GM23338 (cell line): ENCODE measurements at places on chromosomes 2 and 18. TPM values are rescaled to one million over a fixed set of nuclear protein-coding genes. Genes with fewer than 3 reads are reported as not detected.
A peak's percentile ranks its signal among the peaks of the same experiment; 100 is the strongest.

DNA sequence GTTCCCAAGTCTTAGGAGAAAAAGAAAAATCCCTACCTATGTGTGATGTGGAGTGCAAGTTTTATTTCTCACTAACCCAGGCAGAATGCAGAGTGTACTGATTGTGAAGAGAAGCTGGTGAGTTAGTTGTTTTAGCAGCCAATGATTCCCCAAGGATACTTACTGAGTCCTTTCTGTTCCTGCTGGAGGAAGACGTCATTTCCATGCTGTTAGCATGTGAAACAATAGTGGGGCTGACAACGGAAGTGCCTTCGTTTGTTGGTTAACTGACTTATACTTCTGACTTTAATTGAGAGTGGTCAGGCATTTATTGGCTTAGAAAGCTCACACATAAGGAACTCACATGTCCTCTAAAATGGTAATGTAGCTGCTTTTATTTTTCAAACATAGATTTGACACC is 180.6 kb downstream of the MC4R start:
- no peak overlapping the region for H3K27ac ChIP-seq
- DNase-seq: peak; percentile 40
- H3K27me3 ChIP-seq: no peaks in the 10 kb centered on the region
- no peak overlapping the region for H3K4me3 ChIP-seq
- H3K36me3 ChIP-seq: no peaks in the 10 kb centered on the region
- H3K4me1 ChIP-seq: peaks cover 13% of the 10 kb centered on the region

DNA sequence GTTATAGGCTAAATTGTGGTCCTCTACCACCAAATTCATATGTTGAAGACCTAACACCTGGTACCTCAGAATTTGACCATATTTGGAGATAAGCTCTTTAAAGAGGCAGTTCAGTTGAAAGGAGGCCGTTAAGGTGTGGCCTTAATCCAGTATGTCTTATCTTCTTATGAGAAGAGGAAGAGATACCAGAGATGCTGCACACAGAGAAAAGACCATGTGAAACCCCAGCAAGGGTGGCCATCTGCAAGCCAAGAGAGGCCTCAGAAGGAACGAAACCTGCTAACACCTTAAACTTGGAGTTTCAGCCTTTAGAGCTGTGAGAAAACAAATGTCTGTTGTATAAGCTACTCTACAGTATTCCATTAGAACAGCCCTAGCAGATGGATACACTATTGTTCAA is 528.1 kb upstream of the DCC start:
- H3K27me3 ChIP-seq: no peaks in the 10 kb centered on the region
- DNase-seq: no peak
- H3K4me1 ChIP-seq: no peaks in the 10 kb centered on the region
- no peak overlapping the region for H3K27ac ChIP-seq
- H3K4me3 ChIP-seq: no peak overlapping the region
- H3K36me3 ChIP-seq: no peaks in the 10 kb centered on the region; the same call in 1 of the 2 replicates

DNA sequence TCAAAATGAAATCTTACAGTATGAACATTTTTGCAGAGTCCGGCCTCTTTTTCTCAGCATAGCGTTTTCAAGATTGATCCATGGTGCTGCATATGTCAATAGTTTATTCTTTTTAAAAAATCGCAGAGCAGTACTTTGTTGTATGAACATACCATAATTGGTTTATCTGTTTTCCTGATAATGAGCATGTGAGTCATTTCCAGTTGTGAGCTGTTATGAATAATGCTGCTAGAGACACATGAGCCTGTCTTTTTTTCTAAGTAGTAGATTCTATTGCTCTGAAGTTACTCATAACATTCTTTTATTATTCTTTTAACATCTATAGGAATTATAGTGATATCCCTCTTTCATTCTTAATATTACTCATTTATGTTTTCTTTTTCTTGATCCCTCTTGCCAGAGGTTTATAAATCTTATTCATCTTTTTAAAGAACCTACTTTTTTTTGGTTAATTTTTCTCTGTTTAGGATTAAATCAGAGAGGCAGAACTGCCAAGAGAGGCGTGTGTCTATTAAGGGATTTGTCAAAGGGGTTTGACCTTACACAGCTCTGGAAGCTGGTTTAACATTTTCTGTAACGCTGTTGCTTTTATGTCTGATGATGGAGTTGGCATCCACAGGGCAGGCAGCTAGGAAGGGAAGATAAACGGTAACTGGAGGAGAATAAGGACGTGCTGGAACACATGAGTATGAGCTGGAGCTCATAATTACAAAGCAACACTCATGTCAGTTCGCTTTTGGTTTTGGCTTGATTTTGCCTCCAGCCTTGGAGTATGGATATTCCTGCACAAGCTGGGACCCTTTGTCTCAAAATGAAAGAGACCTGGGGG is 47.4 kb downstream of the MGAT5 start:
- peaks cover 9% of the 10 kb centered on the region; the same call in 1 of the 2 replicates for H3K4me1 ChIP-seq
- H3K36me3 ChIP-seq: no peaks in the 10 kb centered on the region
- no peaks in the 10 kb centered on the region for H3K27me3 ChIP-seq
- no peak overlapping the region for H3K4me3 ChIP-seq

- no peak for DNase-seq
- no peak overlapping the region for H3K27ac ChIP-seq
- no peaks in the 10 kb centered on the region for H3K27me3 ChIP-seq
- H3K4me3 ChIP-seq: no peak overlapping the region
Measured at GRCh38 chr18:78725426-78725825, 254.2 kb upstream of the SALL3 start.

GRCh38 chr2:119637371-119637770 is 41.6 kb upstream of the TMEM177 start:
- H3K27ac ChIP-seq: no peak overlapping the region
- no peak overlapping the region for H3K4me3 ChIP-seq
- peaks cover 5% of the 10 kb centered on the region; the same call in 1 of the 2 replicates for H3K36me3 ChIP-seq
- no peak for DNase-seq
- peaks cover 17% of the 10 kb centered on the region for H3K4me1 ChIP-seq
- H3K27me3 ChIP-seq: no peaks in the 10 kb centered on the region

- H3K27me3 ChIP-seq: no peaks in the 10 kb centered on the region
- H3K4me3 ChIP-seq: no peak overlapping the region
- H3K4me1 ChIP-seq: peaks cover 4% of the 10 kb centered on the region; the same call in 1 of the 2 replicates
- DNase-seq: peak; percentile 95
Measured at GRCh38 chr2:68751397-68752339, 17.1 kb downstream of the ARHGAP25 start.

DNA sequence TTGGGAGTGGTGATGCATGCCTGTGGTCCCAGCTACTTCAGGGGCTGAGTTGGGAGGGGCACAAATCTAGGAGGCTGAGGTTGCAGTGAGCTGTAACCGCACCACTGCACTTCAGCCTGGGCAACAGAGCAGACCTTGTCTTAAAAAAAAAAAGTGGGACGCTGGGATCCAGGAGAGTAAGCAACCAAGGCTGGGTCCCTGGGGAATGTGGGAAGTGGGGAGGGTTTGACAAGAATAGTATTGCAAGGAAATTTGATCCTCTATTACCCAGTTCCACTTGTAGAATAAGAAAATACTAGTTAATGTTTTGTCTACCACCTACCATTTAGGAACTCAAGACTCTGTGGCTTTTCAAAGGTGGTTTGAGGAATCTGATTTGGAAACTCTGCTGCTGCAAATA is 21.1 kb upstream of the DYTN start:
- no peak for DNase-seq
- no peak overlapping the region for H3K4me3 ChIP-seq
- no peaks in the 10 kb centered on the region for H3K4me1 ChIP-seq
- H3K27ac ChIP-seq: no peak overlapping the region
- H3K27me3 ChIP-seq: no peaks in the 10 kb centered on the region

DNA sequence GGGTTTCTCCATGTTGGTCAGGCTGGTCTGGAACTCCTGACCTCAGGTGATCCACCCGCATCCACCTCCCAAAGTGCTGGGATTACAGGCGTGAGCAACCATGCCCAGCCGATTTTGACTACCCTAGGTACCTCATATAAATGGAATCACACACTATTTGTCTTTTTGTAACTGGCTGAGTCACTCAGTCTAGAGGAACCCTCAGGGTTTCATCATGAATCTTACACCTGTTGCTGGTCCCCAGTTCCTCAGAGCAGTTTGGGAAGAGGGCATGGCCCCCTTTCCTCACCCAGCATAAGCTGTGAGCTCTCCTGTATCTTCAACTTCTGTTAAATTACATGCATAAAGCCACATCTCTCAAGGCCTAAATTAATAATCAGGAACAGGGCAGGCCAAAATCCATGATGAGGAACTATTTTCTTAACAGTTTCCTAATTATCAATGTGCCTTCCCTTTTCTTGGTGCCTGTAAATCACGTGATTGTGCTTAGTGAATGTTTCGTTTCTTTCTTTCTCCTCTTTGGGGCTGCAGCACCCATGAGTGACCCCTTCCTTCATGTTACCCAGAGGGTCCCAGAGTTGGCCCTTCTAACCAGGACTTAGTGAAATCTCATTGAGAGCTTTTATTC is 20.9 kb downstream of the DYSF start:
- no peaks in the 10 kb centered on the region for H3K4me1 ChIP-seq
- H3K36me3 ChIP-seq: no peaks in the 10 kb centered on the region
- no peak for DNase-seq
- no peak overlapping the region for H3K4me3 ChIP-seq
- H3K27ac ChIP-seq: no peak overlapping the region
- H3K27me3 ChIP-seq: no peaks in the 10 kb centered on the region

DNA sequence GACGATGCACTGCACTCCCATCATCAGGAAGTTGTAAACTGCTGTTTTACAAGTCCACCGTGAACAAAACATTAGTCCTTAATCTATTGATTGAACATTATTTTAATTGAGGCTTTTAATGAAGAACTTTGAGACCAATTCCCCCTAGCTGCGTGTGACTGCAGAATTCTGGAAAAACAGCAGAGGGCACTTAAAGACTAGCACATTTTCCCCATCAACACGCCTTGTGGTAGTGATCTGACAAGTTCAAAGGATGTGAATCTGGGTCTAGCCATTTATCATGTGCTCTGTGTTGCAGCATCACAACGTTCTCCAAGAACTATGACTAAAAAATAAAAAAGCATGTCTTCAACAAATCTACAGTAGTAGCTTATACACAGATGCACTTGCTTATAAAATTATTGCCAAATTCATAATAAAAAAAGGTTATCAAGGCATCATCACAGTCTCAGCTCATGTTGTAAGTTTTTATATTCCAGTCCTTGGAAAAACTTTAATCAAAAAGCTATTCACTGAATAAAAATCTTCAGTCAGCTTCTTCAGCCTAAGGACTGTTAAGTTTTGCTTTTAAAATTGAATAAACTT is 35.8 kb downstream of the SKOR2 start:
- peak; percentile 84 for DNase-seq
- H3K27ac ChIP-seq: no peak overlapping the region
- H3K36me3 ChIP-seq: no peaks in the 10 kb centered on the region
- 0 out of 2 replicates have a peak, but pooled peaks cover 7% of the 10 kb centered on the region for H3K4me1 ChIP-seq
- no peaks in the 10 kb centered on the region for H3K27me3 ChIP-seq

GRCh38 chr2:165469417-165469816 is at the start of gene CSRNP3:
Gene CSRNP3, plus strand, starts transcription at chr2:165469698. Its CDS starts 125,368 bp downstream, at chr2:165595066.
- no peak within 1 kb of the TSS for H3K27ac ChIP-seq
- H3K27me3 ChIP-seq: no peaks in the 10 kb centered on the region

GRCh38 chr2:100976645-100977391 is 25.3 kb upstream of the RPL31 start:
- DNase-seq: no peak

DNA sequence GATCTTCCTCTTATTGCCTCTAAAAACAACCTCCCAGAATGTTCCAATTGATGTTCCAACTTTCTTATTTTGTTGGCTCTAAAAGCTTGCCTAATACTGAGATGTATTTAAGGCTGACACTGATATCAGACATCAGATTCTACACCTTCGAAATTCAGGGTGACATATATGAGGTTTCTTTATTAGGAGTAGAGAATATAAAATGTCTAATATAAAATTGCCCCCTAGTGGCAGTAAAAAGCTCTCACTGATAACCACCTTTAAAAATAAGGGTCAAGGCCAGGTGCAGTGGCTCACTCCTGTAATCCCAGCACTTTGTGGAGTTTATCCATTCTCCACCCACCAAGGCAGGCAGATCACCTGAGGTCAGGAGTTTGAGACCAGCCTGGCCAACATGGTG is 789.7 kb upstream of the SLC39A10 start:
- DNase-seq: peak; percentile 47
- no peaks in the 10 kb centered on the region for H3K36me3 ChIP-seq
- H3K27me3 ChIP-seq: no peaks in the 10 kb centered on the region

GRCh38 chr2:88828397-88829137 is 137.1 kb downstream of the RPIA start:
- H3K4me1 ChIP-seq: no peaks in the 10 kb centered on the region
- H3K4me3 ChIP-seq: no peak overlapping the region
- DNase-seq: no peak

DNA sequence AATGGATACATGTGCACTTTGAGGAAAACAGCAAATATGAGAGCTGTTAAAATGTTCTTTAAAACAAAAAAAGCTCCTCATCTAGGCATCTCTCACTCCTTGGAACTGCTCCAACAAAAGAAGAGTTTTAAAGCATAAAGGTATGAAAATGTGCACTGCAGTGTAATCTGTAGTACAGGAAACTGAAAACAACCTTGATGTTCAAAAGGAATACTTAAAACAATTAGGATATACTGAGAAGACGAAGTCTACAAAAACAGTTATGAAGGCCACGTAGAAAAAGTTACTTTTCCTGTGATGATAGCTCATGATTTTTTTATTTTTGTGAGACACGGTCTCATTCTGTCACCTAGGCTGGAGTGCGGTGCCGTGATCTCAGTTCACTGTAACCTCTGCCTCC is 2.1 kb upstream of the GPR75 start:
- peaks cover 20% of the 10 kb centered on the region; the same call in 1 of the 2 replicates for H3K4me1 ChIP-seq
- H3K27me3 ChIP-seq: no peaks in the 10 kb centered on the region
- no peak overlapping the region for H3K4me3 ChIP-seq
- no peak overlapping the region for H3K27ac ChIP-seq
- peaks cover 23% of the 10 kb centered on the region; the same call in 1 of the 2 replicates for H3K36me3 ChIP-seq

- no peak for DNase-seq
- no peak overlapping the region for H3K27ac ChIP-seq
- H3K36me3 ChIP-seq: no peaks in the 10 kb centered on the region
- H3K27me3 ChIP-seq: no peaks in the 10 kb centered on the region
Measured at GRCh38 chr2:69931832-69932595, 17.1 kb downstream of the MXD1 start.

RFTN2 gene
- 0.42 and 1.0 TPM in 2 replicates for total RNA-seq

ARHGEF4 gene
- total RNA-seq: 11.8 and 16.6 TPM in 2 replicates

ANKRD30BL gene
- 0.17 and 0.62 TPM in 2 replicates for total RNA-seq

RASGRP3 gene
- total RNA-seq: 0.69 TPM in 1 of 2 replicates, not detected in the other

DDX18 gene
- 98.8 and 102 TPM in 2 replicates for total RNA-seq

SDC1 gene
- 40.6 and 43.0 TPM in 2 replicates for total RNA-seq

GCG gene
- total RNA-seq: not detected in 2 replicates
